ENCODE measurements at places on chromosomes 3 and 15. TPM values are rescaled to one million over a fixed set of nuclear protein-coding genes. Genes with fewer than 3 reads are reported as not detected.

DNA sequence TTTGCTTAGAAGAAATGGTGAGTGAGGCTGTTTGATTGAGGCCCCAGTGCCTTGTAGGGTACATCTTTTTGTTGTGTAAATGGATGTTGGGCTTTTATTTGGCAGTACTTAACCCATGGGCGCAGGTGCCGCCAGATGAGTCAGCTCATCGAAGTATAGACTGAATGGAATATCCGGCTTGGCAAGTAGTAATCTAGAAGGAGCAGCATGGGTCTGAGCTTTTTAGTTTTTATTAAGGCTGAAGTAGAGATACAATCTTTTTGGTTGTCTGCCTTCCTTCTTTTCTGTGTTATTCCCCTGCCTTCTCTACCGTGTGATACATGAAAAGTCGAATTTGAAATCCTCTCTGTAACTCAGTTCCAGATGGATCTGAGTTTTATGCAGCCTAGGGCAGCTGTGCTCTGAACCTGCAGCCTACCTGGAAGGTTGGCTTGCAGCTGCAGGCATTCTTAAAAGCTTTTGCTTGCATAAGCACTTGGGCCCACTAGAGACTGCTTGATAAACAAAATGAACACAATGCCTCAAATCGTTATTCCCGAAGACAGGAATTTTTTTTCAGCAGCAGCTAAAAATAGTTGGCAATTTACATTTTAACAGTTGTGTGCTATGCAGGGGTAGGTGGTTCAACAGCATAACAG lies 177.5 kb upstream of the CGNL1 start:
- DNase-seq: no peak

DNA sequence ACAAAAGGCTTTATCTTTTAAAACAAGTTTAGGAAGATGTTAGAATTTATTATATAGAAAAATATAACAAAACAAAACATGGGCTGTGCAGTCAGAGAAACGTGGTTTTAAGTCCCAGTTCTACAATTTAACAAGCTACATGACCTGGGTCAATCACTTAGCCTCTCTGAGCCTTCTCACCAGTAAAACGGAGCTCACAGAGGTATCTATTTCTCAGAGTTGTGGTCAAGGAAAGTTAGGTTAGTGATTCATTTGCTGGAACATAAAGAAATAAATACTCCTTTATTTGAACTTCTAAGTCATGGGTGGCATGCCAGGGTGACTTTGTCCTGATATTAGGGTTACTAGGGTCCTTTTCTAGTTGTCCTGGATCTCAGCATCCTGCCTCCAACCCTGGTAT lies 10.8 kb upstream of the CCDC174 start:
- no peak for DNase-seq

DNA sequence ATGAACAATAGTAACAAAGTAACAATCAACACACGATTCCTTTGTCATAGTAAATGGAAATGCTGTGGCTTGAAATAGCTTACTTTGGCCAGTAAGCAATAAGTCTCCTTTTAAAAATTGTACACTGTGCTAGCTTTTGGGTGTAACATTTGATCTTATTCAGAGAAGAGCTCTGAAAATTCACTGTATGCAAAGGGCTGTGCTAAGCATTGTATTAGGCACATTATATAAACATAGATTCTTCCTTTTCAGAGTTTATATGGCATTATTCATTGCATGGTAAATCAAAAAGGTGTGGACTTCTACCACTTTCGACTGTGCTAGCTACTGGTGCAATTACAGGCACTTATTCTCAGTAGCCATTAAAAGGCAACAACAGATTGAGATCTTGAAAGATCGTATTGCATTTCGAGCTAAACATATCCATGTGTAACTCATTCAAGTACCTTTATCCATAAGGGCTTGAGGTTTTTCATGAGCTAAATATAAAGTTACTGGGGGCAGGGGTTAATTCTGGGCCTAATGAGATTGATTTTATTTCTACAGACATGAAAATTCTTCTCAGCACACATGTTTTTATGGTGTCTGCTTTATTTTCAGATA lies 246.8 kb downstream of the NR1D2 start:
- DNase-seq: no peak

The ROPN1 gene
- not detected for total RNA-seq

The APBA2 gene
- 27.8 TPM for total RNA-seq

DNA sequence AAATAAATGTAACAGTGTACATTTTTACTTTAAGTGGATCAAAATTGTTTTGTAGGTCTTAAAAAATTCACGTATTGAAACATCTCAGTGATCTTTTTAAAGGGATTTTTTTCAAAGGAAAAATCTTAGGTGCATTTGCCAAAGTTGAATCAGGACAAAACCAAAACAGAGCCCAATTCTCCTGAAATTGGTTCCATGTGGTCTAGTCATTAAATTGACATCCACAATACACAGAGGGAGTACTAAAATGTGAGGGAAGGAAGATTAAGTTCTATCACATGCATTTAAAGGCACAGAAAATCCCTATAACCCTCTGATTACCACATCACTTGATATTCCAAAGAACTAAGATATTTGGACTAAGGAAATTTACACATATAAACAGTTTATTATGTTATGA lies 39.3 kb upstream of the HDC start:
- no peak for DNase-seq

- DNase-seq: no peak
Measured at GRCh38 chr3:172577987-172578570, 54.8 kb upstream of the TNFSF10 start.

The MNS1 gene
- total RNA-seq: 0.36 TPM

DNA sequence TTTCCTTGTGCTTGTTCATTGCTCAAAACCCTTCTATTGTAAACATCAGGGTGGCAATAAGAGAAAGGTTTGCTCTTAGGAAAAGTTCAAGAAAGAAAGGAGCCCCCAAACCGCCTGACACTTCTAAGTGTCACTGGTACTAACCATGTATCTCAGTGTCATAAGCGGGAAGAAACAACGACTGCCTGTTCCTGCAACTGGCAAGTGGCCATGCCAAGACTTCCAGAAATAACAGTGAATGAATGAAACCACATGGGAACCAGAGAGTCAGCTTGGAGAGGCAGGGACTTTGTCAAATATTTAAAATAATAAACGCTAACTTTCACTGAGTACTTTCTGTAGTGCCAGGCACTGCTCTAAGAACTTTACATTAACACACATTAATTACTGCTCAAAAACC lies 1.1 kb downstream of the PLSCR2 start:
- peak; percentile 10 for DNase-seq

DNA sequence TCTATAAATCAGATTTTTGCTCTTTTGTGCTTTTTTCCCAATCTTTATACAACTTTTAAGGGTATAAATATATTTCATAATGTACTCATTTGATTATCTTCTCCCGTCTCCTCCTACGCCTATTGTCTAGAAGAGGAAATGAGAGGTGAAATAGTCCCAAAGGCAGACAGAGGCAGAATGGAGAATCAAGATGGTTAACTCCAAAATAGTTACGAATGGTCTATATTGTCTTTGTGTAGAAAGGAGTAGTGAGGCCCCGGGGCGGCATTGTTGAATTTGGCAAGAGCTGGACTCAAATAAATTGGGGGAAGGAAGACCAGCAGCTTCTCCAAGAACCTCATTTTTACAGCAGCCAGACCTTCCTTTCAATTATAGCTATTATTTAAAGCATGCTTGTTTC lies 23.9 kb downstream of the ITPR1 start:
- no peak for DNase-seq

The POLG gene
- 18.3 TPM for total RNA-seq

The GCNT3 gene
- not detected for total RNA-seq
